ENCODE measurements at places on chromosomes 11 and 22.

DNA sequence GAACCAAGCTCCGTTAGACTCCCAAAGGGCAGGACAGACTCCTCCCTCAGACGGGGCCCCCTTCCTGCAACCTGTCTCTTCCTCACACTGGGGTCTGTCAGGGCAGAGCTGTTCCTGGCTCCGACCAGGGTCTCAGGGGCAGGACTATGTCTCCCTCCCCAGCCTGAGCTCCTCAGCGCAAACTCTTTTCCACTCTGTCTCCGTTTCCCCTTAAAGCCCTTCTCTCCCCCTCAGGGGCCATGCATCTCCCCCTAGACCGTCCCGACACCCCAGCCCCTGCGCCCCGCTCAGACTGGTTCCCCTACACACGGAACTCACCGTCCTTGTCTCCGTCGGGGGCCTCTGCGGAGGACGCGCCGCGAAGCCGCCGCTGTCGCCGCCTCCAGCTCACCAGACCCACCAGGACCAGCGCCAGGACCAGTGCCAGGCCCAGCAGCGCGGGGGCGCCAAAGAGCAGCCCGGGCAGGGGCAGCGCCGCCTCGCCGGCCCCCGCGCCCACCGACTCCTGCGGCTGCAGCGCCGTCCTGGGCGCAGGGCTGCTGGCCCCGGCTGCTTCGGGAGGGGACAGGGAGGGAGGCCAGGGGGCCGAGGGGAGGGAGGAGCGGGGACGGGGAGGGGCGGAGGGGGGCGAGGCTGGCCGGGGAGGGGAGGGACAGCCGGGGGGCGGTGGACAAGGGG, 684 bp downstream of the TNFRSF13C start:
- peak; percentile 57 for DNase-seq

DNA sequence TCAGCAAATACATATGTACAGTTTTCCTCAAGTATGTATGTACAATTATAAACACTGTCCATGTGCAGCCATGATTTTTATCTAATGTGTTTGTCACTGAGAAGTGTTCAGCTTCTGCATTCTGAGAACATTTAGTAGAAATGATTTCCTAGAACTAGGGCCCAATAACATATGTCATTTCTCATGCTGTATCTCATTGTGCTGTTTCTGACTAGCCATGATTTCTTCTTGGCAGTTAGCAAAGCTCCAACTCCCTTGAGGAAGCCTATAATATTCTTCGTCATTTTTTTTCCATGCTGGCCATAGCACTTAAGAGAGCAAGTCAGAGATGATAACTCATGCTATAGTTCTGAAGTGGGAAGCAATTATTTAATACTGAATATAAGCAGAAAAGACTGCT, 187.8 kb downstream of the DDX10 start:
- DNase-seq = no peak

DNA sequence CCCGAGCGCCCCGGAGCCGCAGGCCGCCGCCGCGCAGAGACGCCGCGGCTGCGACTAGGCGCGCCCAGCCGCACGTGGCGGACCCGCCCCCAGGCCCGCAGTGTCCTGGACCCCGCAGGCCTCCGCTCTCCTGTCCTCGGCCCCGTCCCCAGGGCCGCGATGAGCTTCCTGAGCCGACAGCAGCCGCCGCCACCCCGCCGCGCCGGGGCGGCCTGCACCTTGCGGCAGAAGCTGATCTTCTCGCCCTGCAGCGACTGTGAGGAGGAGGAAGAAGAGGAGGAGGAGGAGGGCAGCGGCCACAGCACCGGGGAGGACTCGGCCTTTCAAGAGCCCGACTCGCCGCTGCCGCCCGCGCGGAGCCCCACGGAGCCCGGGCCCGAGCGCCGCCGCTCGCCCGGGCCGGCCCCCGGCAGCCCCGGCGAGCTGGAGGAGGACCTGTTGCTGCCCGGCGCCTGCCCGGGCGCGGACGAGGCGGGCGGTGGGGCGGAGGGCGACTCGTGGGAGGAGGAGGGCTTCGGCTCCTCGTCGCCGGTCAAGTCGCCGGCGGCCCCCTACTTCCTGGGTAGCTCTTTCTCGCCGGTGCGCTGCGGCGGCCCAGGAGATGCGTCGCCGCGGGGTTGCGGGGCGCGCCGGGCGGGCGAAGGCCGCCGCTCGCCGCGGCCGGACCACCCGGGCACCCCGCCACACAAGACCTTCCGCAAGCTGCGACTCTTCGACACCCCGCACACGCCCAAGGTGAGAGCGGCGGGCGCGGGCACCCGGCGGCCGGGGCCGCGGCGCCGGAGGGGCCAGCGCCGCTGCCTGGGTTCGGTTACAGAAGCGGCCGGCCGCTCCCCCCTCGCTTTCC, 528 bp downstream of the WEE1 start:
- DNase-seq = no peak

DNA sequence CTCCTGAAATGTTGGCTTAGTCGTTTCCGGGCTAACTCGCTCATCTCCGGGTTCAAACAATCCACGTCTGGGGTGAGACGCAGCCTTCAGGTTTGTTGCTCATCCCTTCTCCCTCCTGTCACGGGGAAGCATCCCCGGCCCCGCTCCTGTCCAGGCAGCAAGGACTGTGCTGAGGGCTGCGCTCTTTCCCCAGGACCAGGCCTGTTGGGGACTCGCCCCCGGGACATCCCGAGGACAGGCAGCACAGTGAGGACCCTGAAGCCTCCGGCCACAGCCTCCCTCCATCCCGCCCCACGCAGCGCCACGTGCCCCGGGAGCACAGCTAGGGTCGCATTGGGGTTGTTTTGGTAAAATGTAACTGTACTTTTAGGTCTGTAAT, 252.0 kb downstream of the BRD1 start:
- no peak for DNase-seq

GRCh38 chr11:78224506-78224905, 35.8 kb downstream of the USP35 start:
- DNase-seq = no peak

DNA sequence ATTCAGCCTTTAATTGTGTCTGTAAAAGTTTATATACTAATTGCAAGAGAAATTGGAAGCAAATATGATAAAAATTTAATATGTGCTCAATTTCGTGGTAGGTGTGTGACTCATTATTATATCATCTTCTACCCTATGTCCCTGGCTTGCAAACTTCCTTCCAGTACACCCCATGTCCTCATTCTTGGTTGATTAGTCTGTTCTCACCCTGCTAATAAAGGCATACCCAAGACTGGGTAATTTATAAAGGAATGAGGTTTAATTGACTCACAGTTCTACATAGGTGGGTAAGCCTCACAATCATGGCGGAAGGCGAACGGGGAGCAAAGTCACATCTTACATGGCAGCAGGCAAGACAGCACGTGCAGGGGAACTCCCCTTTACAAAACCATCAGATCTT, 11.9 kb downstream of the MRGPRX3 start:
- no peak for DNase-seq

GRCh38 chr11:76656571-76657081, 13.9 kb downstream of the LRRC32 start:
- DNase-seq = no peak

GRCh38 chr11:95149651-95150364, 60.2 kb downstream of the ENDOD1 start:
- DNase-seq = no peak

DNA sequence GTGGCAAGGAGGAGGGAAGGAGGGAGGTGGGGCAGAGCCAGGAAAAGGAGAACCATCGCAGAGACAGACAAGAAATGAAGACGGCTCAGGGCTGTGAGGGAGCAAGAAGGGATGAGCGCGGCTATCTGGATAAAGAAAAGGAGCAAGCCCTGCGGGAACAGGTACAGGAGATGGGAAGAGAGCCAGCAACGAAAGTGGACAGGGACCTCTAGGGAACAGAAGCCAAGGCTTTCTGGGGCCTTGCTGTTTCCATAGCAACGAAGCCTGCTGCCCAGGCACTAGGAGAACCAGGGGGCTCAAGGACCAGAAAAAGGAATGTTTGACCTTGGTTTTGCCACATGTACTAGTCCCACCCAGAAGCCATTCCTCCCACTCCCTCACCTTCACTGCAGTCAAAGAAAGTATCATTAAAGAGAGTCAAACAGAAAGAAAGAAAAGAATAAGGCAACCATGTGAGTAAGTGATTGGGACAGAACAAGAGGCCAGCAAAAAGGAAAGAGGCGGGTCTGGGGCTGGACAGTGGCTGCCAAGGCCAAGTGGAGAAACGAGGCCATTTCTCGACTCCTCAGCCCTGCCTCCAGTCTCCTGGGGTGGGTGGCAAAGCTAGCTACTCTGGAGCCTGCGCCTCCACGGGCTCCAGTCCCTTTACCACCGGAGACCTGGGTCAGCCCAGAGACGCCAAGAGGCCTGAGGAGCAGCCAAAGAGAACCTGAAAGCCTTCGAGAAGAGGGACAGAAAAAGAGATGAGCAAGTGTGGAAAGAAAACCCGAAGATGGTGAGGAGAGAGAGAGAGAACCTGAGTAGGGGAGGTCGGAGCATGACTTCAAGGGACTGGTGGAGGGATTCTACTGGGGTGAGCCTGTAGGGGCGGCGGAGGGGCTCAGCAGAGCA, 35.1 kb downstream of the NRXN2 start:
- DNase-seq = no peak

- no peak for DNase-seq
Observed at GRCh38 chr11:128810784-128811514, 56.1 kb downstream of the KCNJ1 start.

- DNase-seq = no peak
Observed at GRCh38 chr11:115616971-115617370, 112.8 kb upstream of the CADM1 start.

DNA sequence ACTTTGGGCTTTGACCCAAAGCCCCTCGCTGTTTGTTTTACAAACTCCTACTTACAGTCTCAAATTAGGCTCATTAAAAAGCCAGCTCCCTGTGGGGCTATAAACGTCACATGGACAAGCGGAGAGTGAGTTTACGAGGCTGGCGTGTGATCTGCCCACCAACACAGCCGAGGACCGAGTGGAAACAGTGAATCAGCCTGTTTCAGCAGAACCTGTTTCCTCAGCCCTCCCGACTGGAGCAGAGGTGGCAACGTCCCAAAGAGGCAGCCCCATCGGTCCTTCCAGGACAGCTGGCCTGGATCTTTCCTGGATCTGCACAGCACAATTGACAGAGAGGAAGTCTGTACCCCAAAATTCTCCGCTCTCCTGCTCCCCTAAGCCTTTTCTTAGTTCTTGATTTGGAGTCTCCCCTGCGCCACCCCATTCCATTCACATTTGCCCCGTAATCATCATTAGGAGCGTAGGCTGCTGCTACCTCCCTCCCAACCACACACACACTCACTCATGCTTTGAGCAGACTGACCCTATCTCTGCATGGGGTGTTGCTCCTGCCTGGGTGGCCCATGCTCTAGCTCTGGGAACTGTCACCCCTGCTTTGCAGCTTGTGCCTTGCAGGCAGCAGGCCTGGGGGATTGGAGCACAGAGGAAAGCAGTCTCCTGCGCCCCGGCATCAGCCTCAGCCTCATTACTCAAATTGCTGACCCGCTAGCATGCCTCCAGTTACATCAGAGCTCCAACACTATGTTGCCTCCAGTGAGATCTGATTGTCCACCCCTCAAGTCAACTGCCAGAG, 117.8 kb downstream of the NAT10 start:
- no peak for DNase-seq

GRCh38 chr11:35624781-35625180, 6.5 kb downstream of the FJX1 start:
- DNase-seq = no peak

GRCh38 chr11:70628855-70629844, 230.8 kb downstream of the CTTN start:
- no peak for DNase-seq

GRCh38 chr11:80562523-80563125, 1121.8 kb upstream of the TENM4 start:
- DNase-seq = no peak

DNA sequence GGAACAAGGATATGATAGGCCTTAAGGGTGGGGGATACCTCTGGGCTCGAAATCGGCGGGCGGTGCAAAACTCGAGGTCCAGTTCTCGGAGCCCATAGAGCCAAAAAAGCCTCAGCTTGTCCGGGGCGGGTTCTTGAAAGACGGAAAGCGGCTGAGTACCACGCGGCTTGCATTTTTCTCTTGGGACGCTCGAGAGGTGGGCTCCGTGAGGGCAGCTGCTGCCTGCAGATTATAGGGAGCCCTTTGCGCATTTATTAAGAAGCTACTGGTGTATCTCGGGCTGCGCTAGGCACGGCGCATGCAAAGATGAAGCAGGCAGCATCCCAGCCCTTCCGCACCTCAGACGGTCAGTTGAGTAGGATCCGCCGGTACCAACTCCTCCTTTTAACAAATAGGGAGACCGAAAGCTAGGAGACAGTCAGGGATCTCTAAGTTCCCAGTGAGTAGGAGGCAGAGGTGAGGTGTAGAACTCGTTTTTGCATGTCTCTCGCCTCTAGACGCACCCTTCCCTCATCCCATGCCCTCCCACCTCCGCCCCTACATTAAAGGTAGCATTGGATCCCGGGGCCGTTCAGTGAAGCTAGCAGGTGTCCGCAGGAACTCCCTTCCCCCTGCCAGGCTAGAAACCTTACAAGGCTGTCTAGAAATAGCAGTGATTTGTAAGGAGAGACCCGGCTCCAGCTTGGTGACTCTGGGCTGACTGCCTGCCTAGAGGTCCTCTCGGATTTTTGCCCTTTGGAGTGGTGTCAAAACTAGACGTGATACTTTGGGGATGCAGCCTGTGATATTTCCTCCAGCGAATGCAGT, 768 bp downstream of the LDHA start:
- no peak for DNase-seq

DNA sequence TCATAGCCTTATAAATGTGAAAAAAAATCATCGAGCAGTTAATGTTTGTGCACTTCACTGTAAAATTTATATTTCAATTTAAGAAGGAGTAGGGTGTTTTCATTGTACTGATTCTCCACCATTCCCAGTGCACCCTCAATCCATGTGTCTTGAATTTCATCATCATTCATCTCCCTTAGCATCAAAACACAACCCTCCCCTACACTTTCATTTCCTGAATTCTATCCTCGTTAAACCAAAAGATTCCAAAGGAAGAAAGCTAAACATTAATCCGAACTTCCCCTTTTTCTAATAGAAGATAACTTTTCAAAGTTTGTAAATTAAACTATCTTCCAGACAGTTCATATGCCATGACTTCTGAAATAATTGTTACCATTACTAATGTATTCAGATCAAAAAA, 34.1 kb upstream of the OR8B8 start:
- DNase-seq = no peak

- DNase-seq = no peak
Observed at GRCh38 chr11:12276356-12276755, 101.0 kb upstream of the PARVA start.

DNA sequence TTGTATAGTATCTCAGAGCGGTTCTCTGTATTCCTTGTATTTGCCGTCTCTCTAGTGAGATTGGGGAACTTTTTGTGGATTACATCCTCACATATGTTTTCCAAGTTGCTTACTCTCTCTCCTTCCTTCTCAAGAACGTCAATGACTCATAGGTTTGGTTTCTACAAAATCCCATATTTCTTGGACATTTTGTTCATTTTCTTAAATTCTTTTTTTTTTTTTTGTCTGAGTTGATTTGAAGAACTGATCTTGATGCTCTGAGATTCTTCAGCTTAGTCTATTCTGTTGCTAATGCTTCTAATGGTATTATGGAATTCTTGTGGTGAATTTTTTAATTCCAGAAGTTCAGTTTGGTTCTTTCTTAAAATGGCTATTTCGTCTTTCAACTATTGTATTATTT, 28.4 kb upstream of the SLN start:
- DNase-seq = no peak
